ENCODE measurements at places on chromosomes 5 and 9.
A peak's percentile ranks its signal among the peaks of the same experiment; 100 is the strongest.

DNA sequence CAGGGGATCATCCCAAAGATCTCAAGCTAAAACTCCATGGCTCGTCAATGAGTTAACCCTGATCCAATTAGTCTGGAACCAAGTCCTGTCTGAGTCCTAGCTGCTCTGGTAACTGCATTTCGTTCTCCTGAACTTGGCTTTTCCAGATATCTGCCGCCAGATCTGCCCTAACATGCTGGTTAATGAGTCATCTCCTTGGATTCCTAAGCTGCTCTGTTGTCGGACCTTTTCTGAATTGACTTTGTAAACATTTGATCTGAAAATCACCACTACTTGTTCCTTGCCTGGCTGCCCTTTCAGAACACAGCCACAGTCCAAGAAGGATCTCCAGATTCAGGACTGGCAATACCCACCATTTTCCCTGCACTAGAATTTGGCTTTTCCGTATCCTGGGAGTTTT, 473.0 kb downstream of the ZSWIM6 start:
- peak; percentile 7 for DNase-seq

GRCh38 chr5:133338504-133339355, 273.6 kb downstream of the FSTL4 start:
- DNase-seq = no peak

- peak; percentile 27 for DNase-seq
These were observed 206.0 kb upstream of the WWC1 start for GRCh38 chr5:168085261-168086031.

DNA sequence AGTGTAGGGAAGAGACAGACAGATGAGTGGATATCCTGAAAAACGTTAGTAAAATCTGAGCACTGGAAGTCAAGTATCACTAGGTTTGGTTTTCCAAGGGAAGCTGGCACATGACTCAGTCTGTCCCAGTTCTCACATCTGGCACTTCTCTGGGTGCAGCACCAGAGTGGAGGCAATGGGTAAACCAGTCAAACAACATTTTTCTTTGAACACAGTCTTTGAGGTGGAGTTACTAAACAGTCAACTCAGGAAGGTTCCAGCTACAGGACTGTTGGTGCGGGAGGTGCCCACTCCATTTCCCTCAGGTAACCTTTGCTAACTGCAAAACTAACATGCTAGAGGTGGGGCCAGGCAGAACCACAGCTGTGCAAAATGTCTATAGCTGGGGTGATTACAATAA, 301.4 kb upstream of the RFX3 start:
- no peak for DNase-seq

GRCh38 chr5:75337366-75338021, 474 bp downstream of the HMGCR start:
- DNase-seq = no peak

DNA sequence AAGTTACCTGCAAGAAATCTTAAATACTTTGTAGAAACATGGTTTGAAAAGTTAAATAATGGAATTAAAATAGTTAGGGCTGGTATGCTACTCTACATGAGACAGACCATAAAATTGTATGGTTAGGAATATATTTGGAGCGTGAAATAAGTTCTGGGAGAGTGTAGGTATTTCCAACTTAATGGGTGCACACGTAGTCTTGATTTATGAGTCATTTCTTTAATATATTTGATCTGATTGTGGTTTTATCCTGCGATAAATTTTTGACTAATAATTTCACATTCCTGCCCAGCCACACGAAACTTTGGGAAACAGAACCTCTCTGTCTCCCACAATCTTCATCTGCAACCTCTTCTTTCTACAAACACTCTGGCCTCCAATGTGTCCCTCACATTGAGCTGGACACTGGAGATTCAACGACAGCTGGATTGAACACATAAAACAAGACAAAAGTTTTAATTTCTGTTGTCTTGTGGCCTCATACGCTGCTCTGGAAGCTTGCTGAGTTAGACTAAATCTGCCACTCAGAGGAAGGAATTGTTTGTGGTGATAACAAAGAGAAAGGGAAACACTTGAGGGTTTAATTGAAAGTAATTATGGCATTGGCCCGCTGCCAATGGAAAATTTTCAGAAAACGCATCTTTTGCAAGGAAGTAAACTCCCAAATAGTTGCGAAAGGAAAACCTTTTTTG, 201.8 kb upstream of the ZNF608 start:
- DNase-seq = no peak

DNA sequence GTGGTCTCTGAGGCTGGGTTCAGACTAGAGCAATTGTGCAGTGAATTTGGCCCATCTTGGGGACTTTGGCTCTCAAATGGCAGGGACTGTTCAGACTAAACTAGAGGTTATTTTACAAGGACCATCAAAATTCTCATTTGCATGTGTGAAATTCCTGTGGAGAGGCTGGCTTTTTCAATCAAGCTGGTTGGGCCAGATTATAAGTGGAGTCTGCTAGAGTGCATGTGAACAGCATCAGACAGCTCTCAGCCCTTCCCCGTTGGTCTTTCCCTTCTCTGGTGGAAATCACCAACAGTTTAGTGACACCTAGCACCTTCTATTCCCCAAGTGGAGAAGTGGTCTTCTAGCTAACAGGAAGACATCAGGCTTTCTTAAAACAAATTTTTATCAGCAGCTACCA, 301.3 kb downstream of the CWC27 start:
- no peak for DNase-seq

DNA sequence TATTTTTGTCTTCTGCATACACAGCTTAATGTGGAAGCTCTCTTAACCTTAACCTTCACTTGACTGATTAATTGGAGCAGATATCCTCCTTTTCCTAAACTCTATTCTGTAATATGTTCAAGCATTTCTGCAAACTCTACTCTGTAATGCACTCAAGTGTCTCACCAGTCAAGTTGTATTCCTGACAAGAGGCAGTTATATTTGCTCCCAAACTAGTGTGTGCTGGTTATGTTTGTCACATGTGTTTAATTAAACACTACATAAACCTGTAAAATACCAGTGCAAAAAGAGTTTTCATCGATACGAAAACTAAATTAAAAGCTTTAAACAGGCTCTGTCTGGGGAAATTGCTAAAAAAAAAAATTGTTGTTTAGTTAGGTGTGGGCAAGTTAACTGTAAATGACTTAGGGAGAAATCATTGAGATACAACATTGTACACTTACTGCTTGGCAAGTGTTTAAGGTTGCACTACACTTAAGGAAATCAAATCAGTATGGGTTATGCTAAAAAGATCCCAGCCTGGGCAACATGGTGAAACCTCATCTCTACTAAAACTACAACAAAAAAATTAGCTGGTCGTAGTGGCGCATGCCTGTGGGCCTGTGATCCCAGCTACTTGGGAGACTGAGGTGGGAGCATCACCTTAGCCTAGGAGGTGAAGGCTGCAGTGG, 6.7 kb downstream of the FAF2 start:
- DNase-seq = no peak

GRCh38 chr9:115000217-115000639, 69.8 kb upstream of the TNFSF8 start:
- no peak for DNase-seq

DNA sequence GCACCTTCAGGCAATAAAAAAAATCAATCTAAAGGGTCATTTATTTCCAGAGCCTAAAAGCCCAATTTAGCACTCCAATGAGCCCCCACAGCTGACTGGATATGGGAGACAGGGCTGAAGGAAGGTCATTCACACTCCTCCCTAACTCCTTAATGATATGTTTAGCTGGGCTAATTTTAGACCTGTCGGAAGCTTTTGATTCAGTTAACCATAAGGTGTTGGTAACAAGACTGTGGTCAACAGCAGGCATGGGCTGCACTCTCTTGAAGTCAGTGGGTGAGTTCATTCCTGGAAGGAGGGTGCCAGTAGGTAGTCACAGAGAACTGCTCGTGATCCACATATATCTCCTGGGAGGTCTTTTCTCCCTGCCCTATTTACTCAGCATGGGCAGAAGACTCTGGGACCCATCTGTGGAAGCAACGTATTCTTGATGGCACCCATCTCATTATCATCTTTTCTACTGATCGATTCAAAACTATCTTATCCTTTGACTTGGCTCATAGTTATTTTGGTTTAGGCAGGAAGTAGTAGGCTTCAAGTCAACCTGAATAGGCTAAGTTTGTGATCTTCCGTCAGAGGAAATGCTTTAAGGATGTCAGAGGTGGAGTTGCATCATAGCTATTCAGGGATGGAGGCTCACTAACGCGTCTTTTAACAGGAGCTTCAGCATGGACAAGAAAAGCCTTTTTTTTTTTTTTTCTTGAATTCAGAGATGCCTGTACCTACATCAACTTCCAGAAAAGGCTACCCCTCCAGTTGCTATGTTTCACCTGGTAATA, 367.7 kb upstream of the SLC30A5 start:
- DNase-seq = no peak

DNA sequence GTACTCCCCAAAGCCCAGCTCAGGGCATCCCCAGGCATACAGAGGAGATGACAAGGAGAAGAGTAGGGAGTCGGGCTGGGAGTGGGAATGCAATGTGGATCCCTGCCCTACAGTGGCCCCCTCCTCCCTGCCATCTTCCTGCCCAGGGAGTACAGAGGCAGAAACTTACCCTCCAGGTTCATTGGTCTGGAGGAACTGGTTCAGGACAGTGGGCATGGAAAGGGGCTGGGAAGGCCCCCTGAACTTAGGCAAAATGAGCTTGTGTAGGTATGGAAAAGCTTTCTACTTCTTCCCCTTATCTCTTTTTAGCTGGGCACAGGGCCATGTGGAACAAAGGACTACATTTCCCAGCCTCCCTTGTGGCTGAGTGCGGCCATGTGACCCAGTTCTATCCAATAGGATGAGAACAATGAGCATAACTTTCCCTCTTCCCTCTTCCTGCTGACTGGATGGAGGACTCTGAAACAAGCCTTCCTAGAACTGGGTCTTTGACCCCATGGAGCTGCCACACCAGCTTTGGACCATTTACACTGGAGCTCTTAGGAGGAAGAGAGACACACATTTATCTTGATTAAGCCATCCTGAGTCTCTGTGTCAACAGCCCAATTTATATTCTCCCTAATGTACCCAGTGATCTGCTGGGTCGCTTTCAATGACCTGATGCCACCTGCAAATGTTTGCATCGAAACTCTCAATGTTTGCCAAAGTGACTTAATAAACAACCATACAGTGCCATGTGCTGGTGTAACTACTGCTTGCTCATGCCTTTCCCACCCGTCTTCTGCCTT, 25.0 kb upstream of the HMCN2 start:
- DNase-seq = no peak

- DNase-seq = no peak
These were observed 1.9 kb upstream of the GRIN1 start for GRCh38 chr9:137136881-137137607.

GRCh38 chr5:131417240-131417869, 153.5 kb downstream of the CDC42SE2 start:
- DNase-seq = peak; percentile 15

DNA sequence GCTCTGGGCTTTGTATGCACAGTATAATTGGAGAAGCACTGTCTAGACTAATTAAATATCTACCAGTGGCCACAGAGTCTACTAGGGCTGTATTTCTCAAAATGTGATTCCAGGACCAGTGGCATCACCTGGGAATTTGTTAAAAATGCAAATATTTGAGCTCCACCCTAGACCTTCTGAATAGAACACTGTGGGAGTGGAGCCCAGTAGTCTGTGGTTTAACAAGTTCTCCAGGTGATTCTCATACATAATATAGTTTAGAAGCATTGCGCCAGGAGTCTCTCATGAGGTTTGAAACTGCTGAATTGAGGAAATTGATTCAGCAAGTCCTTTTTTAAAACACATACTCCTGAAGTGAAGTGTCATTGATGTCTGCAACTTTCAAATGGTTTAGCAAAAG, 74.7 kb downstream of the FCHO2 start:
- no peak for DNase-seq

GRCh38 chr9:114286146-114286679, 36.7 kb upstream of the ORM1 start:
- DNase-seq = no peak

DNA sequence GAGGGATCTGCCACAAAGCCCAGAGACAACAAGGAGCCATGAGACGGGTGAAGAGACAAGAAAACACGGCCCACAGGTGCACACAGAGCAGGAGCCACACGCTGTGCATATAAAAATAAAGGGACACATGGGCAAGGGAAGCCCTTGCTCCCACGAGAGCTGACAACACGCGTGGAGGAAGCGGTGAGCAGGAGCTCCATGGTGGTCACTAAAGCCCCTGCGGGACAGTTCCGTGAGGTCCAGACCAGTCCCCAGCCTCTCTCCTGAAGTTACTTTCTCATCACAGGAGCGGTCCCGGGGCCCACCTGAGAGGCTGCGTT, 90.7 kb downstream of the CAMSAP1 start:
- no peak for DNase-seq

DNA sequence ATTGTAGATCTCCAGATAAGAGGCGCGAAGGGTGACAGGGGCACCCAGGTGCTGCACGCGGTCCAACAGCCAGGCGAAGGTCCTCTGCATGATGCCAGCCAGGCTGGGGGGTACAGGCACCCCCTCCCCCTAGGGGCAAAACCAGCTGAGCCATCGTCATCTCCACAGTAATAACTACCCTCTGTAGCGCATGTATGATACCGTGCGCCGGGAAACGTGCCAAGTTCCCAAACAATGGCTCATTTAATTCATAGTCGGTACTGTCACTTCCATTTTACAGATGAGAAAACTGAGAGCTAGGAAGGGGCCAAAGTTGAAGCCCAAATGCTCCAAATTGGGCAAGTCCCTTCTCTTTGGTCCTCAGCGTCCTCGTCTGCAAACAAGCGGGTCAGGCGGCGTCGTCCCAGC, 1.5 kb downstream of the KIF12 start:
- DNase-seq = no peak

GRCh38 chr5:107868650-107869409, 198.1 kb upstream of the EFNA5 start:
- DNase-seq = no peak

DNA sequence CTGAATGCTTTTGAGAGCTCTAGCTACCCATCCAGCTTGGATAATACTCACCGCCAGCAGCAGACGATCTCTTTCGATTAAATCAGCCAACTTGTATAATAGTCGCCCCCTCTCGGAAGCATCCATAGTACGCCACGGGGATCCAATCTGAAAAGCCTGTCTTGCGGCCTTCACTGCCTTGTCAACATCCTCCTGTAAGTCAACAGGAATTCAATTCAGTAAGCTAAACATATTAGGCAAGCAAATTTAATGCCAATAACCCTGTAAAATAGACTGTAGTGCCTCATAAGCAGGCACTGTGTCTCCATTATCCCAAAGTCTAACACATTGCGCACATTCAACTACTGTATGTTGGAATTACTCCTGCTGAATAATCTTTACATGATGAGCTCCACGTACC, 22.0 kb downstream of the ALDH1A1 start:
- no peak for DNase-seq

DNA sequence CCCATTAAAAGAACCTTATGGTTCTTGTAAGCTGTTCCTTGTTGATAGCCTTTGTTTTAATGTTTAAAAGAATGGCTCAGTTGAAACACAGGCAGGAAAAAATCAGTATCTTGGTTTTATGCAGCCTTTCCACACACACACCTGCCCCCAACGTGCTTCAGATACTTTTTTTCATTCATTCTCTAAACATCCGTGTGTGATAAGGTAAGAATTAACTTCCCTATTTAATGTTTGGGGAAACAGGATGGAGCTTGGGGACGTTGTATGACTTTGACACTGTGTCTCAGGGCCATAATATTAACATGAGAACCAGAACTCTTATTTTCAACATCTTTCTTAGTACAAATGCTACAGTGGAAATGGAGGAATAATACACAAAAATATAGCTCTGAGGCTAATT, 5.8 kb upstream of the ZNF622 start:
- no peak for DNase-seq

All from H54 (cell line).